ENCODE measurements at places on chromosomes 12 and 14.

DNA sequence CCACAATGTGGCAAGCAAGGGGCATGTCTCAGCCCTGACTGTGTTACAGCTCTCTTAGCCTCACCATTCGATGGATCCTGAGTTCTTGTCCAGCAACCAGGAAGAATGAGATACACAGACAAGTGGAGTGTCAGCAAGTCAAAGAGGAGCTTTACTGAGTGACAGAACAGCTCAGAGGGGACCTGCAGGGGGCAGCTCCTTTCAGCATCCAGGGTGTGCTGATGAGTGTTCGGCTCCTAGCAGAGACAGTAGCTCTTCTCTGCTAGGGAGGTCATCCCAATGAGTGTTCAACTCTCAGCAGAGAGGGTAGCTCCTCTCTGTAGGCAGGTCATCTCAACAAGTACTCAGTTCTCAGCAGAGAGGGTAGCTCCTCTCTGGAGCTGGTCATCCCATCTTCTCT lies 19.1 kb downstream of the SYNJ2BP start:
- no peaks in the 10 kb centered on the region for H3K4me1 ChIP-seq
- H3K4me3 ChIP-seq: no peak overlapping the region
- H3K27ac ChIP-seq: no peak overlapping the region
- peaks cover 8% of the 10 kb centered on the region for H3K36me3 ChIP-seq
- DNase-seq: no peak

GRCh38 chr14:90308561-90308960 lies 23.2 kb downstream of the NRDE2 start:
- no peaks in the 10 kb centered on the region for H3K27me3 ChIP-seq
- H3K27ac ChIP-seq: no peak overlapping the region
- no peak overlapping the region for H3K4me3 ChIP-seq
- H3K4me1 ChIP-seq: no peaks in the 10 kb centered on the region
- peaks cover 32% of the 10 kb centered on the region for H3K36me3 ChIP-seq

GRCh38 chr12:75409830-75410229 lies 18.9 kb downstream of the GLIPR1L2 start:
- no peaks in the 10 kb centered on the region for H3K27me3 ChIP-seq
- DNase-seq: no peak
- H3K4me1 ChIP-seq: no peaks in the 10 kb centered on the region
- no peak overlapping the region for H3K27ac ChIP-seq
- no peak overlapping the region for H3K4me3 ChIP-seq

- DNase-seq: no peak
- peaks cover 4% of the 10 kb centered on the region for H3K27me3 ChIP-seq
- no peaks in the 10 kb centered on the region for H3K4me1 ChIP-seq
- no peak overlapping the region for H3K4me3 ChIP-seq
- H3K27ac ChIP-seq: no peak overlapping the region
- H3K36me3 ChIP-seq: no peaks in the 10 kb centered on the region
Observed at GRCh38 chr12:108966378-108967151, 54.3 kb downstream of the SVOP start.

DNA sequence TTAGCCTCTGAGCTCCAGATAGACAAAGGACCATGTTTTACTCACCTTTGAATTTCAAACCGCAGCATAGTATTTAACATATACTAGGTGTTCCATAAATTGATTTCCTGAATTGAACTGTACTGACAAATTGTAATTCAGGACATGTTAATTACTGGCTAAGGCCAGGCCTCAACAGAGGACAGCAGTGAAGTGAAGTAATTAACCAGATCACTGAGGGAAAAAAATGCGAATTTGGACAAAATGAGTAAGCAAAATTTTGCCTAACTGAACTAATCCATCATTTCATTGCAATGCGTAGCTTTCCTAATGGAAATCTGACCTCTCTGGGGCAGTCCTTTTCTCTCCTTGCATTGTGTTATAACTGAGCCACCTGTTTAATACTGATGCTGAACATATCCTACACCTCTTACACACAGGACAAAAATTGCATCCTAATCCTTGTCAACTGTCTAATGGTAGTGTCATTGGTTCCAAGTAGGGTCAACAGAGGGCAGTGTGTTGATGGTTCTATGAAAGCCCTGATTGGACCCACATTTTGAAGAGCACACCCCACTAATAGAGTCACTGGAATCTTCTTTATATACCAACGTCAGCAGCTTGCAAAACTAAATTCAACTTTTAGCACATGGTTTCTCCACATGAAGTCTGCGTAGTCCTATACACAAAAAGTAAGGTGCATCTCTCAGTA lies 148.4 kb downstream of the SLC25A21 start:
- no peak overlapping the region for H3K4me3 ChIP-seq
- no peak for DNase-seq
- no peaks in the 10 kb centered on the region for H3K4me1 ChIP-seq
- H3K27me3 ChIP-seq: no peaks in the 10 kb centered on the region

- peaks cover 51% of the 10 kb centered on the region for H3K4me1 ChIP-seq
- H3K4me3 ChIP-seq: no peak within 1 kb of the TSS
- no peak for DNase-seq
- peaks cover 11% of the 10 kb centered on the region for H3K36me3 ChIP-seq
Observed at GRCh38 chr12:52651726-52652261, at the start of gene KRT2. KRT2 (minus strand) TSS chr12:52652211; CDS start chr12:52652142, 69 bp downstream.

DNA sequence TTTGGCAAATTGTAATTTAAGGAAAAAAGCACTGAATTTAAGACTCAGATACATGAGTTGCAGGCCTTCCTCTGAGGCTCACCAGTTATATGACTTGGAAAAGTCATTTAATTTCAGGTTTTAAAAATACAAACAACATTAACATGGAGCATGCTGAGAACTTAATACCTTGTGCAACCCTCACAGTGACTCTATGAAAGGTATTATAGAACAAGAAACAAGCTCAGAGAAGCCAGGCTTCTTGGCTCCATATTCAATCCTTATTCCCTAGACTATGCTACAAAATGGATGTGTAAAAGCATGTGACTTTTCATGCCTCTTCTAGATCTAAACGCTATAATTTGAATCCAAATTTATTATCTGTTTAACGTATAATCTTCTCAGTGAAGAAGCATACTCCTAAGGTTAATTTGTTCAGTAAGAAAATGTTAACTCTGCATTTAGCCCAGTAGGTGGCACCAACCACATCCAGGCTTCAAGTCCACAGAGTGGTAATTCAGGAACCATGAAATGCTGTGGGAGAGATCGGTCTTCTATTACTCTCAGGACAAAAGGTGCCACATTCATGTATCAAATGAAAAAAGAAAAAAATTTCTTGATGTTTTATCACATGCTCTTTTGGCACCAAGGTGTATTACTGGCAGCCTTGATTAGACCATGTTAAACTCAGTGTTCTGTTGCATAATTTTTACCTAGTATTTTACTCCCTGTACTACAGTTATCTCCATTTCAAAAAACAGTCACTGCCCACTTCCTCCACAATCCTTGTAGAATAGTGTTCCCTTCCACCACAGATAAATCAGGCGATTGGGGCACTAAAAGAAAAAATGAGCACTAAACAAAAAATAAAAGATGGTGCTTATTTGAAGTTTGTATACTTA lies 9.3 kb downstream of the CCDC196 start:
- no peaks in the 10 kb centered on the region for H3K36me3 ChIP-seq
- H3K4me1 ChIP-seq: peaks cover 24% of the 10 kb centered on the region
- H3K4me3 ChIP-seq: no peak overlapping the region
- peak; percentile 51 for DNase-seq

Measured in activated CD4-positive, alpha-beta T cell treated with anti-CD3 and anti-CD28 coated beads, Interleukin-2, amount 10 ng/mL, durations not matched to agents 7 days and 5 days (primary cell).